ENCODE measurements at places on chromosomes 11 and 22.
A peak's percentile ranks its signal among the peaks of the same experiment; 100 is the strongest.

DNA sequence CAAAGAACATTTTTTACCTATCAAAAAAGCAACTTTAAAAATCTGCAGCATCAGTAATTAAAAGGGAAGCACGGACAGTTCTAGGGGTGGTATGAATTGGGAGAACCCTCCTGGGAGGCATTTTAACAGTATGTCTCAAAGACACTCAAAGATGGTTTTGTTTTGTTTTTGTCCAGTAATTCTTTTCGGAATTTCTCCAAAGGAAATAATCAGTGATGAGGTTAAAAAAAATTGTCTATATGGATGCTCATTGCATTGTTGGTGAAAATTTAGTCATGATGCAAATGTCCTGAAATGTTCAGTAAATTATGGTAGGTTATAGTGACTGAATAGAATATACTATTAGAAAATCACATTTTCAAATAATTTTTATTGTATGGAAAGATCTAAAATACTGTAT, 115.1 kb downstream of the ATXN10 start:
- DNase-seq = no peak

DNA sequence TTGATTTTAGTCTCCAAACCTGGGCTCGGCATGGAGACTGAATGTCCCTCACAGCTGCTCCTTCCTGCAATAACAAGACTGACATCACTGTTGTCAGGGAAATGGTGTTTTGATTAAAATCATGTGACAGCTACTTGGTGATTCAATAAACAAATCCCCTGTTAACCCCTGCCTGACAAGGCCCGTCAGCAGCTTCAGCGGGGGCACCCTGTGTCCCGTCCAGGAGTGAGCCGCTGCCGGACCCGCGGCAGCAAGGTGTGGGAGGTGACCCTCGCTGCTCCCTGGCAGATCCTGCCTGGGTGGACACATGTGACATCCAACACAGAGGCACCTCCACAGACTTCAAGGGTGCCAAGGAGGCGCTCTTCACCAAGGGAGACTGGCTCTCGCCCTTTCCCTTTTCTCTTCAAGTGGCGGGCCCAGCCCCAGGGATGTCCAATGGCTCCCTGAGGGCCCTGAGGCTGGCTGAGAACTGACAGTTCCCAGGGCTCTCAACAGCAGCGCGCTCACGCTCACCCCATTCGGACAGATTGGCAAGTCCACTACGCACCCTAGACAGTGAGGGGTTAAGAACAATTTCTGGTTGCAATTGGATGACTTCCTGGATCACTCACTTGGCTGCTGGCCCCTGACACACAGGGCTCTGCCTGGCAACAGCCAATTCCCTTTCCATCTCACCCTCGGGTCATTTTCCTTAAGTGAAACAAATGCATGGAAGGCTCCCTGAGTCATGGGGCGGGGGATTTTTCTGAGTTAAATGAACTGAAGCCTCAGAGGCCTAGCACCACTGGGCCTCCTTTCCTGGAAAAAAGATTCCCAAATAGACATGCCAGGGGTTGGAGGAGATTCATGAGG, 30.7 kb downstream of the PPP2R1B start:
- DNase-seq = peak; percentile 78

DNA sequence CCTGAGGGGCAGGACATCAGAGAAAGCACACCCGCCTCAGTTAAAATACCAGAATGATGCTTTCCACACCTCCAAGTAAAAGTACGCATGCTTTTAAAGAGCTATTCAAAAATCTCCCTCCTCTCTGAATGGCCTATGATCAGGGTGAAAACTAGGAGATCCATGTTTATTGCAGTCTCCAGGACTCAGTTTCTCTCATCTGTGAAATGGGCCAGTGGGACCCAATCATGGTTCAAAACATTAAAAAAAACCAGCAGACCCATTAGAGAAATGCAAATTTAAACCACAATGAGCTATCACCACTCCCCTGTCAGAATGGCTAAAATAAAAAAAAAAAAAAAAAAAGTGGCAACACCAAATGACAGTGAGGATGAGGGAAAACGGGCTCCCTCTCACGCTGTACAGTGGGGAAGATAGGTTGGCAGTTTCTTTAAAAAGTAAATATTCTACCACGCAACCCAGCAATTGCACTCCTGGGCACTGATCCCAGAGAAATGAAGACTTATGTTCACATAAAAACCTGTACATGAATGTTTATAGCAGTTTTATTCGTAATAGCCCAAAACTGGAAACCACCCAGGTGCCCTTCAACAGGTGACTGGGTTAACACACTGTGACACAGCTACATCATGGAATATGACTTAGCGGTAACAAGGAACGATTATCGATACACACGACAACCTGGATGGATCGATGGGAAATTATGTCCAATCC, 242.7 kb downstream of the MN1 start:
- DNase-seq = no peak

- DNase-seq = no peak
Observed at GRCh38 chr11:104763930-104764709, 134.1 kb downstream of the CASP12 start.

DNA sequence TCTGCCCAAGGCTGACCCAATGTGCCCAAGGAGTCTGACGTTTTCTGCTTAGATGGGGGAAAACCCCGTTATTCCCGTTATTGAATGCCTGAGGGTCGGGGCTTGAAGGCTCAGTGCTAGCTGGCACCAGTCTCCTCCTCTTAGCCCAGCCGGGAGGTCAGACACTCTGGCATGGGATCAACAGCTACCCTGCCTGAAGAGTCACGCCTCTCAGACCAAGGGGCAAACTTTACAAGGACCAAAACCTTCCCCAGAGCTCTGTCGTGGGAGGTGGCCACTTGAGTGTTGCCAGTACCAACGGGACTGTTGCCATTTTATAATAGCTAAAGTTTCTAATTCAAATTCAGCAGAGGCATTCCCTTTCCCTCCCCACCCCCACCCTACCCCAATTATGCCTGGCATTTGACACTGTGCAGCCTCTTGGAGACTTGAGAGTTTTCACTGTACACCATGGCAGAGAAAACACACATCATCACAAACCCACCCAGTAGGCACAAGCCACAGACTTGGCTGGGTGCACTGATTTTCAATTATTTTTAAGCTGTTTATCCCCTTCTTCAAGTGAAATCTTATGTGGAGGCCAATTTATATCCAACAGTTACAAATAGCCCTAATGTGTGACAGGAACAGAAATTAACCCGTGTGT, 137.5 kb upstream of the SYT13 start:
- DNase-seq = no peak

DNA sequence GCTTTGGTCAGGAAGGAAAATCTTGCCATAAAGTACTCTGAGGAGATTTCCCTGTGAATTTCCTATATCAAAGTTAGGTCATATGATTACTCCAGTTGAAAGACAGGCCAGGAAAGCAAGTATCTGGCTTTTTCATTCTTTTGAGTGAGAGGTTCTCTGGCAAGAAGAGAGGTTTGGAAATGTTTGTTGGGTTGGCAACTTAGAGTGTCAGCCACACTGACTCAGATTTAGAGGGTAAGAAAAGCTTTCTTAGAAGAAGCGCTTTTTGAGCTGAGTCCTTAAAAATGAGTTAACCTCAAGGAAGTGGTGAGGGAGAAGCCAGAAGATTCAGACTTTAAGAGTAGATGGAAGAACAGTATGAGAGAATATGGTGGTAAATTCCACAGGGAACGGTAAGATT, 86.1 kb upstream of the BDNF start:
- no peak for DNase-seq

DNA sequence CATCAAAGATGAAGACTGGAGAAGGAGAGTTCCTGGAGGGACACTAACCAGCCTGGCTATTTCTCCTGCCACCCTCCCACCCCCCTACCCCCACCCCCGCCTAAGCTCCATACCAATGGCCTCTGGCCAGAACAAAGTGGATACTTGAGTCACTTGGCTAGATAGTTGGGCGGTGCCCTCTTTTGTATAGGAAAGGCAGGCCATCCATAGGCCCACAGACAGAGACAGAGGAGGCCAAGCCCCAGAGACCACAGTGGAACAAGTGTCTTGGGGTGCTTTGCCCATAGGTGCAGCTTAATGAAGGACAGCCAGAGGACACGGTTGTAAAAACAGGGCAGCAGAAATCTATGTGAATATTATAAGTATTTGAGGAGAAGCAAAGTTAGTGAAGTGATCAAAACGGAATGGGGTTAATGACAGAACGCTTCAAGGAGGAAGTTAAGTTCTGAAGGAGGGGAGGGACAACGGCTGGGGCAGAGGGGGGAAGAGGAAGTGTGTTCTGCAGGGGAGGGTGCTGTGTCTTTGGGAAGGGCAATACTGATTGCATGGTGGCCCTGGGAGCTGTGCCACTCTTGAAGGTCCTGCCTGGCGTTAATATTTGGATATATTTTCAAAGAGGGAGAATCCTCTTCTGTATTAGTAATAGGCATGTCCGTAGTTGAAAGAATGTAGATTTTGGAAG, 32.7 kb downstream of the FLI1 start:
- DNase-seq = no peak

DNA sequence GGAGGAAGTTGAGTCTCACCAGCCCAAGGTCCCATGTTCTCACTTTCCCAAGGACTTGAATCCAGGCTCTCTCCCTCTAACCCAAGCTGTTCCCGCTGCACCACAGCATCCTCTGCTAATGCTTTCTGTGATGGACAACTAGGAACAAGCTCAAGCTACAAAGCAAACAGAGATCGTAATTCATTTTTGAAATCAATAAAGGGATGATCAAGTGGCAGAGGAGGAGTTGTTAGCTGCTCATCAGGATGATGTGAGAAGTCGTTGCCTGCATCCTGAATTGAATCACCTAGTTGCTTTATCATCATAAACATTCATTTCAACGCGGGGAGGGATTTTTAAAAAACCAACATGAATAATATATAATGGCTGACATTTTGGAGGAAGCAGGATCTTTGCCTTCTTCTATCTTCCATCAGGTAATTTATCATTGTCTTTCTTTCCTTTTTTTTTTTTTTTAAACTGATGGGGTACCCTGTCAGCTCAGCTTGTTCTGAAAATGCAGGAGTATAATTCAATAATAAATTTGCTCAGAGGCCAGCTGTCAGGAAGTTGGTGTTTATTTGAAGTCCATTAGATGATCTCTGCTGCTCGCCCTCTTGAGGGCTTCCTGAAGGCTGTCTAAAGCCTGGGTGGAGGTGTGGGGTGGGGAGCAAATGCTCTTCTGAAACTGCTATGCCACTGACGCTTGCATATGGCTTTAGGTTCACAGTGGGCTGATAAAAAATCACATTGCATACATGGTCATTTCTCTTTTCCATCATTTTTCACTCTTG, 174.4 kb upstream of the NARS2 start:
- no peak for DNase-seq

DNA sequence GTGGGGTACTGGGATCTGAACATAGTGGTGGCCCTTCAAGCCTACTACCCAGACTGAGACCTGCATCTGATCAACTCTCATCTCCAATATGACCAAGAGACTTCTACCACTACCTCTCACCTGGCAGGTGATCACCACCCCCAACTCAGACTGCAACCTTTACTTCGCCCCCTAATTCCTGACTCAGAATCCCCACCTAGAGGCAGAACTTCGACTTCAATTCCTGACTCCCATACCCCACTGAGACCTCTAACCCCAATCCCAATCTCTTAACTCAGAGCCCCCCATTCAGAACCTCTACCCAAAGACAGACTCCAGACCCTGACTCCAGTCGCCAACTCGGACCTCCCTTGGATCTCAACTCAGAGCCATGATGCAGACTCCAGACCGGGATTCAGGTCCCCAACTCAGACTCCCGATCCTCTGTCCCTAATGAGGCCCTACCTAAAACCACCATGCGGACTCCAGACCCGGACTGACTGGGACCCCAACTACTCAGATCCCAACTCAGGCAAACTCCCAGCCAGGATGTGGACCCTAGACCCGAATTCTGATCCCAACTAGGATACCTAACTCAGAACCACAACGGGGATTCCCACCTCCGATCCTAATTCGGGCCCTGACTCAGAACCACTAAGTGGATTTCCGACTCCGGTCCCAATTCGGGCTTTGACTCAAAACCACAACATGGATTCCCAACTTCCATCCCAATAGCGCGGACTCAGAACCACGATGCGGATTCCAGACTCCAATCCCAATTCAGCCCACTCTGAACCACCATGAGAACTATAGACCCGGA, 1.2 kb downstream of the KCNQ1OT1 start:
- DNase-seq = peak; percentile 18

DNA sequence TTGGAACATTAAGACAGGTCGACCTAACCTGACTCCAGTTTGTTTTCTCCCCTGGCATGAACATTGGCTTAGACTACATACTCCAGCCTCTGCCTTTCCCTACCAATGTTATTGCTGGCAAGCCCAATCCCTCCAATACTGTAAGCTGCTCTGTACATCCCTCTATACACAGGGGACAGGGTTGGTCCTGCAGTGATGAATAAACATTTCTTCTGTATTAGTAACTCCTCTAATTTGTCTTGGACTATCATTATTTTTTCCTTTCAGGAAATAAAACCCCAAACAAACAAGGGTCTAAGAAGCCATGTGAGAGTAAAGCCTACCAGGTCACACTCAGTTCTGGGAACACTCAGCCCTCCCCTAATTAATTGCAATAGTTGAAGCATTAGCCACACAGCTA, 35.1 kb upstream of the FJX1 start:
- peak; percentile 49 for DNase-seq

- DNase-seq = no peak
Observed at GRCh38 chr22:28346308-28346707, 333.3 kb downstream of the TTC28 start.

DNA sequence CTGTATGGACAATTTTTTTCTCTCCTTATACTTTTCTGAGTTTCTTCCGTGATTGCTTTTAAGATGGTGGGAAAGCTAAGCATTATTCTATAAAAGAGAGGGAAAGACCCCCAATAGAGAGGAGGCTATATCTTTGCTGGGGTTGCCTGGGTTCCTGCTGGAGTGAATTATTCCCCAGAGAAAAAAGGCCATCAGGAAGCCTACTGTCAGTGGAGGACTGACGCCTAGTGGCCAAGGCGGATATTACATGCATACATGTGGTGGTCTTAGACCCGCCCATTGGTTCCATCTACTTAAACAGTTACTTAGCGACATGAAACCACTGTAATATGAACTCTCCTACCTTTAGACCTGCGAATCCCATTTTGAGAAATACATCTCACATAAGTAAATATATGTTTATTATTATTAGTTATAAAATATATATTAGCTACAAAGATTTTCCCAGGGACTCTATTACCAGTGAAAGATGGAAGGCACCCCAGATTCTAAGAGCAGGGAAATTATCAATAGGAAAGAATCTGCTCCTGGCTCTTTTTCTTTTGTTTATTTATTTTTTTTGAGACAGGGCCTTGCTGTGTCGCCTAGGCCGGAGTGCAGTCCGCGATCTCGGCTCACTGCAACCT, 15.7 kb upstream of the PGA3 start:
- DNase-seq = peak; percentile 88

DNA sequence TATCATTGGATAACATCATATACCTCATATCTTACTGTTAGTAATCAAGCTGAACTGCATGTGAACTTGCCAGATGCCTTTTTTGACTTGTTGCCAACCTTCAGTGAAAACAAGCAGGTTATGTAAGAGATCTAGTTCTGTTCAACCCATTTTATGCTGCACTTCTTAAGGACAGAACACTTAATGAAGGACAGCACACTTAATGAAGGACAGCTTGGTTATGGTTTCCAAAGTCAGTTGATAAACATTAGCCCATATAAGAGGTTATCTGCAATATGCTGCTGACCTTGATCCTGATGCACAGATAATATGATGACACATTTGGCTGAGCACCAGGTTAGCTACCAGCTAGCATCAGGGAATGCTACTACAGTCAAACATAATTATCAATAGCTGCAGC, 358.7 kb upstream of the PDGFD start:
- DNase-seq = no peak

Data from SJSA1 (cell line).